ENCODE measurements at places on chromosomes 2 and 18.

DNA sequence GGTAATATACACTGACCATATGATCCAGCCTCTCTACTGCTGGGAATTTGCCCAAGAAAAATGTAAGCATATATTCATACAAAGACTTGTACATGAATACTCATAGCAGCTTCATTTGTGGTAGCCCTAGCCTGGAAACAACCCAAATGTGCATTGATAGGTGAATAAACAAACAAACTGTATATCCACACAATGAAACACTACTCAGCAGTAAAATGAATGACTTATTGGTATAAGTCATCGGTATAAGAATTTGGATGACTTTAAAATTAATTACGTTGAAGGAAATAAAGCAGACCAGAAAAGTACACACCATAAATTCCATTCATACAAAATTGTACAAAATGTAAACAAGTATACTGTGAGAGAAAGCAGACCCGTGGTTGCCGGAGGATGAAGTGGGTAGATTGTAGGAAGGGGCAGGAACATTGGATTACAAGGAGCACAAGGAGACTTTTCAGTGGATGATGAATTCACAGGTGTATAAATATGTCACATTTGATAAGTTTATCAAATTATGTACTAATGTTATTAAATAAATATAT lies 376.7 kb downstream of the TDRD15 start:
- no peak for DNase-seq

- no peak for DNase-seq
Measured at GRCh38 chr18:35311496-35311895, 21.5 kb upstream of the ZSCAN30 start.

DNA sequence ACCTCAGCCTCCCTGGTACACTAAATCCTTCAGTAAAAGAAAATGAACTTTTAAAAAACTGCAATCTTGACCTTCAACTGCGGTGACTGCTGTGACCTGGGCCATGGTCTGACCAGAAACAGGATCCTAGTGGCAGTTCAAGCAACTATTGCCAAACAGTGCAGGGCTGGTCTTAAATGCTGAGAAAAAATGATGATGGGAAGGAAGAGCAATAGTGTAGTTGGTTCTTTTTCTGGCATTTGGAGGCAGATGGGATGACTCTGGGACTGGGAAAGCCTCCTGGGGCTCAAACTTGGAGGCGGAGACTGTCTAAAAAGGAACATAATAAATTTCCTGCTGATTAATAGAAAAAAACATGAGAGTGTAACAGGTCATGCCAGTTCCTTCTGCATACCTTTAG lies 45.4 kb downstream of the CHN1 start:
- DNase-seq = no peak

DNA sequence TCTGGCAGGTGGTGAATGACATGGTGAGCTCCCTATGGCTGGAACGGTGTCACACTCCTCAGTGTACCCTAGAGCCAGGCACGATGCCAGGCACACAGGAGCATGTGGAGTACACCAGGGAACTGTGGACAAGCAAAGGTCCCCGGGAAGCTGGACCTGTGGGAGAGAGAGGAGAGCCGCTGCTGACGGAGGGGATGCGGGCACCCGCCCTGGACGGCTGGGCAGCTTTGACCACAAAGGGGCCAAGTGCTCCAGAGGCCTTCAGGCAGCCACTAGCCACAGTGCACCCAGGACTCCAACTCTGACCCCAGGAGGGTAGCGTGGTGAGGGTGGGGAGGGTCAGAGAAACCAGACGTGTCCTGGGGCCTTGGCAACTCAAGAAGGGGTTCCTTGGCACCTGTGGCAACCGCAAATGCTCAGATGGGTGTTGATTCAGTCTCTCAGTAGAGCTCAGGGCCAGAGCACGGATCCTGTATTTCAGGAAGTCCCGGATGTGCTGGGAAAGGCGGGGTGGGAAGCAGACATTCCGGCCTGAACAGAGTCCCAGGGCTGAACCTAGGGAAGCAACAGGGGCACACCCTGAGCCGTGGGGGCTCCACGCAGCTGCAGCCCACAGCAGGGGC lies 2.3 kb upstream of the MAB21L4 start:
- DNase-seq = no peak

DNA sequence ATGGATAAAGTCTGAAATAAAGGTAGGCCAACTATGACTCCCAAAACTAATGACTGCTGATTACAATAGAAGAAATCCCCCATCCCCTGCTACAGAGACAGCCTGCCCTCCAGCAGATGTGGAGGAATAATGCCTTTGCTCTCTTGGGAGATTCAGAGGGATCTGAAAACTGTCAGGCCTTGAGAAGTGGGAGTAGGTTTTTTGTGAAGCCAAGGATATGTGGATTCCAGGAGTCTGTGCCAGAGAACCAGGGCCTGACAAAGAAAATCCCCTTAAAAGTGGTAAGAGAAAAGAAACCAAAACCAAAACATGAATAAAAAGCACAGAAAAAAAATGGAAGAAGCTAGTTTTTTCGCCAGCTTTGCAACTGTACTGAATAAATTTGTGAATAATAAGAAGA lies 397.6 kb downstream of the ZNF521 start:
- DNase-seq = no peak

- no peak for DNase-seq
Measured at GRCh38 chr2:18440141-18440661, 120.3 kb downstream of the RDH14 start.

DNA sequence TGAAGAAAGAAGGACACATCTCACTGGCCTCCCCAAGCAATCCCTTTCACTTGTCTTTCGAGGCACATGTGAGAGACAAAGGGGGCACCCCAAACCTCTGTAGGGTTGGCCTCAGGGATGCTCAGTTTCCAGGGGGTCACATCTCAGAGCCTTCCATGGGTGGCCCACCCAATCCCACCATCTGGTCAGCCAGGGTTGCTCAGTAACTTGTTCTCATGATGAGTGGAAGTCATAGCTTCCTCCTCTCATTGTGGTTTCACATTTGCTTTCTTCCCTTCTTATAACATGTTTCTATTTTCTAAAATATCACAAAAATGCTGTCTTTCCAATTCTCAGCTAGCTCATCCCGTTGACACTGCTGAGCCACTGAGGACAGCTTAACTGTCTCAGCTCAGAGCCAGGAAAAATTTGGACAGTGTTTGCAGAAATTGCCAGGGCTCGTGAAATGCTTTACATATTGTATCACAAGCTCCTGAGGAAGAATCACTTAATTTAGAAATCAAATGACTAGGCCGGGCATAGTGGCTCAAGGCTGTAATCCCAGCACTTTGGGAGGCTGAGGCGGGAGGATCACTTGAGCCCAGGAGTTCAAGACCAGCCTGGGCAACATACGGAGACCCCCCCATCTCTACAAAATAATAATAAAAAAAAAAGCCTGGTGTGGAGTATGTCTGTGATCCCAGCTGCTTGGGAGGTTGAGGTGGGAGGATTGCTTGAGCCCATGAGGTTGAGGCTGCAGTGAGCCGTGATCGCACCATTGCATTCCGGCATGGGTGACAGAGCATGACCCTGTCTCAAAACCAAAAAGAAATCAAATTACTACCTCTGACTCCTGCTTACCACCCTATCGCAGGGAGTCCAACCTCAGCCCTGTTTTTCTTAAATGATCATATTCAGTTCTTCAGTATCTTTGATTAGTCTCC lies 129.3 kb downstream of the PRKCE start:
- no peak for DNase-seq

- DNase-seq = no peak
Measured at GRCh38 chr2:196783431-196784094, 15.9 kb downstream of the GTF3C3 start.

- DNase-seq = no peak
Measured at GRCh38 chr2:72757177-72757775, 68.6 kb downstream of the EXOC6B start.

DNA sequence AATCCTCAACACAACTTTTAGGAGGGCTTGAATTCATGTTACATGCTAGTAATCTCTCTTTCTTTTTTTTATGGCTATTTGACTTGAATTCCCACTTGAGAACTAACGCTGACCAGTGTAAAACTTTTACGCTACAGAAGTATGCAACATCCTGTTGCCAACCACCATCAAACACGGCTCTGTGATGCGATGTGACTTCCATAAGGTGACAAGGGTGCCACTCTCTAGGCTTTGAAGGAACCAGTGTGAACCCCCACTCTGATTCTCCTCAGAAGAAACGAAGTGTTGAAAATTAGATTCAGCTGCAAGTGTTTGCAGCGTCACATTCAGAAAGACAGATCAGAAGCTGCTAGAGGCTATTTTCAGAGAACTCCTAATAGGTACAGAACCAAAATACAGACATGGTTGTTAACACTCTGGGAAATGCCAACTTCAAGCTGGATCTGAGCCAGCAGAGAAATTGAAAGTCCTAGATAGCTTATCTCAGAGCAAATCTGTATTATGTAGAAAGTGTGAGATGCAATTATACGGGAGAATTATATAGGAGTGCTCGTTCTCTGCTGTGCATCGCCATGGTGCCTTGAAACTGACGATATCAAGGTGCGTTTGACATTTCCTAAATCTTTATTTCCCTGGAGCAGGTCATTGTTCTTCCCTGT lies 271.2 kb downstream of the LPIN1 start:
- DNase-seq = no peak

DNA sequence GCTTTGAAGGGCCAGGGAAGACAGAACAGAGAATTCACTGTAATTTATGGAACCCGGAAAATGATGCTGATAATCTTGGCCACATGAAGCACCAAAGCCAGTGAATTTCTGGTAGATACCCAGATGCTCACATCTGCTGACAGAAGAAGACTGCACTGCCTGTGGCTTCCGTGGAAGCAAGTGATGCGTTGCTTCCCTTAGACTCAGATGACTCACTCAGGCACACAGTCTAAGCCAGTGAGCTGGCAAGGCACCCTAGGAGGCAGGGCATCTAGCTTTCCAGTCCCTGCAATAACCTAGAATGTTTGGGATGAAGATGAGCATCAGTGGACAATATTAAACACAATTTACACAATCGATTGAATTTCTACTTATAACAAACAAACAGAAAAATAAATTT lies 284.7 kb downstream of the CMPK2 start:
- DNase-seq = no peak

DNA sequence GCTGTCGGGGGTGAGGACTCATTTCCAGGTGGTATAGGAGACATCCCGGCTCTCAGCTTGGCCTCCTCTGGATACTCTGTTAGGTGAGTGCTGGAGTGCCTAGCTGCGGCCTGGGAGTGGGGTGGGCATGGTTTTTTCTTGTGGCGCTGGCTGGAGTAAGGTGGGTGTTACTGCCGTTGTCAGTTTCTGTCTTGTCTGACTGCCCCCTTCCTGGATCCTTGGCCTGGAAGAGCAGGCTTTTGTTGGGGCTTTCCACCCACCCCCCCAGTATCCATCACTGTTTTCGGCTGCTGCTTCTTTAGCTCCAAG lies 69.2 kb downstream of the DGKD start:
- DNase-seq = no peak

DNA sequence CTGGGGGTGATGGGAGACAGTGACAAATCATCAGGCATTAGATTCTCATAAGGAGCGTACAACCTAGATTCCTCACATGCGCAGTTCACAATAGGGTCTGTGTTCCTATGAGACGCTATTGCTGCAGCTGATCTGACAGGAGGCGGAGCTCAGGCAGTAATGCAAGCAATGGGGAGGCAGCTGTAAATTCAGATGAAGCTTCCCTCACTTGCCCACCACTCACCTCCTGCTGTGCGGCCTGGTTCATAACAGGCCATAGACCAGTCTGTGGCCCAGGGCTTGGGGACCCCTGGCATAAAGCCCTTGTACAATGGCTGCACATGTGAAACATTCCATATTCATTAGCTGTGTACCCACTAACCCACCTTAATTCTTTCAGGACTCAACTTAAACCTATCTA lies 18.0 kb downstream of the NMUR1 start:
- no peak for DNase-seq

DNA sequence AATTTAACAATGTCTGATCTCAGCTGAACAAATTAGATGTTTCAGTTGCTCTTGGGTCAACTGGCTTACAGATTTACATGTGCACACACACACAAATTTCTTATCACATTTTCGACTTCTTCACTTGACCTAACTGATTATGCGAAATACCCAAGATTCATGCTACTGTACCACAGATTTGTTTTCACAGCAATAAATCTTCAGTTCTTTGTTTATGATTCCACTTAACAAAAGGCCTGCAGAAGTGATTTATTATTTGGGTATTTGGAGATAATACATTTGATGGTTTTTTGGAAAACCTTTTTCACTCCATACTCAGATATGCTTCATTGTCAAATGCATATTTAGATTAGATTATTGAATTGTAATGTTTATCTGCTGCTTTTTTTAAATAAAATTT lies 129.0 kb downstream of the GALNT1 start:
- DNase-seq = no peak

DNA sequence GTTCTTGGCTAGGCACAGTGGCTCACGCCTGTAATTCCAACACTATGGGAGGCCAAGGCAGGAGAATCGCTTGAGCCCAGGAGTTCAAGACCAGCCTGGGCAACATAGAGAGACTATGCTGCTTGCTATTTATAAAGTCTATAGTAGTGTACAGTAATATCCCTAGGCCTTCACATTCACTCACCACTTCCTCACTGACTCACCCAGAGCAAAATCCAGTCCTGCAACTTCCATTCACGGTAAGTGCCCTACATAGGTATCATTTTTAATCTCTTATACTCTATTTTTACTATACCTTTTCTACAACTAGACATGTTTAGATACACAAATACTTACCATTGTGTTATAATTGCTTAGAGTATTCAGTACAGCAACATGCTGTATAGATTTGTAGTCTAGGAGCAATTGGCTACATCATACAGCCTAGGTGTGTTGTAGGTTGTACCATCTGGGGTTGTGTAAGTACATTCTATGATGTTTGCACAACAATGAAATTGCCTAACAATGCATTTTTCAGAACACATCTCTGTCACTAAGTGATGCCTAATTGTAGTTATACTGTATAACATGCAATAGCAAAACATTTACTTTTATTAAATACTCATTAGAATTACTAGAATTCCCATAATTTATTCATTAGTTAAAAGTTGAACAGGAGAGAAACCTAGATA lies 8.8 kb downstream of the DHX57 start:
- DNase-seq = no peak

DNA sequence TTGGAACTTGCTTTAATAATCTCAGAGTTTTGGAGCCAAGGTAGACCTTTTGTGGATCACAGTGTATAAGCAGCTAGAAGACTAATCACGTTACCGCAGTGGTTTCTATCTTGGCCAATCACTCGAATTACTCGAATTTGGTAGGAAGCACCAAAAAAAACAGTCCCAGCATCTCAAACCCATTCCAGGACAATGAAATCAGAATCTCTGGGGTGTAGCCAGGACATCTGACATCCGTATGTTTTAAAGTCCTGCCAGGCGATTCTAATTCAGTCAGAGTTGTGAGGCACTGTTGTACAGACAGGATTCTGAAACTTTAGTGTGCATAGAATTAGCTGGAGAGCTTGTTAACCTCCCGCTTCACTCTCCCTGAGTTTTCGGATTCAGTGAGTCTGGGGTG lies 30.8 kb downstream of the GRHL1 start:
- DNase-seq = no peak

DNA sequence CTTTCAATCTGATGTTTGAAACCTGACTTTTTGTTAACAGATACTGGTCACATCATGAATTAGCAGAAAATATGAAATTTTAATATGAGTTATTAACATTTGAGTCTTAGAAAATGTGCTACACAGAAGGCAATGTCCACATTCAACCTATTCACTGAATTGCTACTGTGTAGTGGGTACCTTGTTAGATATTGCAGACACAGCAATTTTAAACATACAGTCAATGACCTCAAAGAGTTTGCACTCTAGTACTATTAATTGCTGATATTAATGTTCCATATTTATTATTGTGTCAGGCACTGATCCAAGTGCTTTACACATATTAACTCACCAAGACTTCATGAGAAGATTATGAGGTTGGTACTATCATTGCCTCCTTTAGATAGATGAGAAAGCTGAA lies 385.4 kb upstream of the PKDCC start:
- no peak for DNase-seq

All from NCI-H187 (cell line).